Stimulated activated CD8-positive, alpha-beta memory T cell treated with anti-CD3 and anti-CD28 coated beads, Interleukin-2, amount 100 ng/mL, for 48 hours (primary cell): ENCODE measurements at places on chromosomes 12 and 14.

DNA sequence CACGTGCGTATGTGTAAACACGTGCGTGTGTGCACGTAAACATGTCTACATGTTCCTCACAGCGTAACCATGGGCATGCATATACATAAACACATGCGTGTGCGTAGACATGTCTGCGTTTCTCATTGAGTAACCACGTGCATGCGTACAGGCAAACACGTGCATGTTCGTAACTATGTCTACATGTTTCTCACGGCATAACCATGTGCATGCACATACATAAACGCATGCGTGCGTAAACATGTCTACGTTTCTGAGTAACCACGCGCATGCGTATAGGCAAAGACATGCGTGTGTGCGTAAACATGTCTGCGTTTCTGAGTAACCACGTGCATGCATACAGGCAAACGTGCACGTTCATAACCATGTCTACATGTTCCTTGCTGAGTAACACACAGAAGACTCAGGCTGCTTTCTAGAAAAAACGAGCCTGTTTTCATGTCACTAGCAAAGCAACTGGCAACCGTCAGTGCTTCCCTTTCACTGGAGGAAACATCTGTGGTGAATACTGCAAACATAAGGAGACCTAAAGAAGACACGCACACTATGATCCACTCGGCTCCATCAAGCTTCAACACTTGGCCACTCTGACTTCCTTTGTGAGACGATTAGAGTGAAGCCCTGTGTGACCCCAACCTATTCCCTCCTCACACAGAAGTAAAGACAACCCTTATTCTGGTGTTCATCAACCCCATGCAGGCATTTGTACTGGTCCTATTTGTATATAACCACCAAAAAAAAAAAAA lies 28.8 kb downstream of the POLE start:
- DNase-seq: no peak

GRCh38 chr12:105270671-105271255 lies 34.8 kb upstream of the APPL2 start:
- no peak for DNase-seq

GRCh38 chr14:57297852-57298251 lies 29.1 kb downstream of the AP5M1 start:
- DNase-seq: no peak

DNA sequence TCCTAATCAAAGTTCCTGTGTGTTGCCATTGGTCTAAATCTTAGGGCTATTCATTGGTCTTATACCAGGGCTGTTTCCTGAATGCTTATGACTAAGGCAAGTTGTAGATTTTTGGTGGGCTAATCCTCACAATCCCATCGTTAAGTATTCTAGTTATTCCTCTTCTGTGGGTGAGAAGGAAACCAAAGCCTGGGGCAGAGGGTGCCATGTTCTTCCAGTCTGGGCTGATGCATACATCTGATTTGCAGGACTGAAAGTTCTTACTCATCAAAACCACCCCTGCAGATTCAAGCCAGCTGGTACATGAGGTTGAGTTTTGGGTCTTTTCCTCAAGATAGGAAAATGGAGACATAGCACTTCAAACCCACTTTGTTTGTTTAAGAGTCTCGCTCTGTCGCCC lies 25.7 kb downstream of the PPP1CC start:
- peak; percentile 15 for DNase-seq

- no peak for DNase-seq
Measured at GRCh38 chr12:39619316-39619659, 315 bp downstream of the ABCD2 start.

- DNase-seq: no peak
Measured at GRCh38 chr14:99915305-99916090, 122.3 kb downstream of the EML1 start.
